ENCODE measurements at places on chromosomes 2 and 18. TPM values are rescaled to one million over a fixed set of nuclear protein-coding genes. Genes with fewer than 3 reads are reported as not detected.
A peak's percentile ranks its signal among the peaks of the same experiment; 100 is the strongest.

DNA sequence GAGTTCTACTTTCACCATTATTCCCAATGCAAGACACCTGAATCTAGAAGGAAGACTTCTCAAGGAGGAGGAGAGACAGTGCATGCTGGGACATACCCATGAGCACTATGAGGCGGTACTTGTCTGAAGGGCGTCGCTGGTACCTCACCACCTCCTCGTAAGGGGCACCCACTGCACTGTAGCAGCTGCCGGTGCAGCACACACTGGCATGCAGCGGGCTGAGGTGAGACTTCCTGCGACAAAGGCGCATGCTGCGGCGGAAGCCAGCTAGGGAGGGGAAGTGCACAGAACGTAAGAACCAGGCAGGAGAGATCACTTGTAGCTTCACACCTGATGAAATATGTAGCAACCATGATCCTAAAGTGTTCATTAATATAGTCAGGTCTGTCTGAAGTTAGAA lies 12.8 kb upstream of the TMEM237 start:
- no peak for DNase-seq

DNA sequence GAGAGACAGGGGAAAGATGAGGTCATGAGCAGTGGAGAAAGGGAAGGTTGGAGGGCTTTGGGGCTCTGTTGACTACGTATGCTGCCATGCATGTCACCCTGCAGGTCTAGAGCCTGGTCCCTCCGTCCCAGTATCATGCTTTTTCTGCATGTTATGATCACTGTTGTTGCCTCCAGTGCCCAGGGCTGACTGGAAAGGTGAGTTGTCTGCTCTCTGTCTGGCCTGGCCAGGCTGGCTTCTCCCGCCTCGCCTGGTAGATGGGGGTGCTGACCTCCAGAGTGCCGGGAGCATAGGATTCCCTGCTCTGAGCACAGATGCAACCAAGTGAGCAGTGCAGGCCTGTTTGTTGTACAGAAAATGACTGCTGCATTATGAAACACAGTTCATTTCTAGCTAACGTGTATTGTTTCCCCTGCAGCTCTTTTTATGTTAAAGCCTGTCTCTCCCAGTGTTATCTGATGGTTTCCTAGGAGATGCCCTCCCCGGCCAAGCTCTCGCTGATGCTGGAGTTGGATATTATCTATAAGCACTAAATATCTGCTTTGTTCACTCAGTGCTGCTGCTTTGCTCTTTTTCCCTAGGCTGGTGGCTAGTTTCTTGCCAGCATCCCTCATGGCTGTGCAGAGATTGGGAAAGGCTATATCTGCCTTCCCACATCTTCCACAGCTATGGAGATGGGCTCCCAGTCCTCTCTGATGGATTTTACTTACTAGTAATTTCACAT lies 158.2 kb downstream of the TDRD15 start:
- no peak for DNase-seq

- no peak for DNase-seq
Measured at GRCh38 chr18:75365837-75366236, 61.7 kb downstream of the SMIM21 start.

Gene TGFA
- polyA plus RNA-seq = 17.6 TPM

- DNase-seq = no peak
Measured at GRCh38 chr18:32441533-32441932, 29.1 kb downstream of the GAREM1 start.

DNA sequence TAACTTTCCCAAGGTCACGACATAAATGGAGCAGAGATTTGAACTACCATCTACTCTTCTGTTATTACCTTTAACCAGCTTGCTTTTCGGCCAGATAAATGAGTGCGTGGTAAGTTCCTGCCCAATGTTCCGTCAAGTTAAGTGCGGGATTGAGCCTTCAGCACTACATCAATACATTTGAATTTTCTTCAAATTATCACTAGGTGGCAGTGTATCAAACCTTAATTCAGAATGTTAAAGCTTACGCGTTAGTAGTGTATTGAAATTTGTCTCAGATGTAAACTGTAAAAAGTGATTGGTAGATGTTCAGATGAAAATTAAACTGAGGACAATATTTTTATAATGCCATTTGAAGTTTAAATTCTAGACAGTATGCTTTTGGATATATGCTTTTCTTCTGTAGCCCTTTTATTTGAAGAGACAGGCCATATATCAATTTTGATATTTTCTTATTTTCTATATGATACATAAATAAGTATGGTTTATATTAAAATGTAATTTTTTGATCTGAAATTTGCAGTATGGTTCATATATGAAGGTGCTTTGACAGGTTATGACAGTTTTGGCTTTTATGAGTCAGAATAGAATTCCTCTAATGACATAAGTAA lies 681.3 kb downstream of the ADCYAP1 start:
- DNase-seq = peak; percentile 7

DNA sequence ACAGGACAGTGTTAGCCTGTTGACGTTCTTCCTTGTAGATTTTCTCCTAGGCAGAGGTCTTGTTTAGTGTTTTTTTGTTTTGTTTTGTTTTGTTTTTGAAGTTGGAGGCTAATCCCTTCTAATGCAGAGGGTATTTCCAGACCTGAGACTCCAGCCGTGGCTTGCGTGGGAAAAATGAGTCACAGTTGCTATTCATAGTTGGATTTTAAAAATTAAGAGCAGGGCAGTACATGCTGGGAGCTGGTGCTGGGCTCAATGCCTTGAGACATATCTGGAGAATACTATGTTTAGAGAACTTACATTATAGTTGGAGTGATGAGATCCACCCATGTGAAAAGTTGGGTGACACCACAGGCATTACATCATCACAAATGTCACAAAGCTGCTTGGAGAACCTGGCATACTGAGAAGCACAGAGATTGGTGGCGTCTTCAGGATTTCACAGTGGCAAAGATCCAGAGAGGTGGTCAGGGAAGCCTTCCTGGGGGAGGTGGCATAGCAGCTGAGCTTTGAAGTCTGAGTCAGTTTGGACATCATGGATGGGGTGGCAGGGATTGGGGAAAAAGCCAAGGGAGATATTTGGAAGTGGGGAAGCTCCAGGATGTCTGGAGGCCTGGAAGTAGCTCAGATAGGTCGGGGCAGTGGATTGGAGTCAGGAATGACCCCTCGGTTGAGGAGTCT lies 249.4 kb downstream of the LOXHD1 start:
- DNase-seq = no peak

- DNase-seq = peak; percentile 25
Measured at GRCh38 chr2:171480908-171481307, 41.4 kb upstream of the CYBRD1 start.

GRCh38 chr2:464562-465309 lies 176.8 kb upstream of the ALKAL2 start:
- no peak for DNase-seq

DNA sequence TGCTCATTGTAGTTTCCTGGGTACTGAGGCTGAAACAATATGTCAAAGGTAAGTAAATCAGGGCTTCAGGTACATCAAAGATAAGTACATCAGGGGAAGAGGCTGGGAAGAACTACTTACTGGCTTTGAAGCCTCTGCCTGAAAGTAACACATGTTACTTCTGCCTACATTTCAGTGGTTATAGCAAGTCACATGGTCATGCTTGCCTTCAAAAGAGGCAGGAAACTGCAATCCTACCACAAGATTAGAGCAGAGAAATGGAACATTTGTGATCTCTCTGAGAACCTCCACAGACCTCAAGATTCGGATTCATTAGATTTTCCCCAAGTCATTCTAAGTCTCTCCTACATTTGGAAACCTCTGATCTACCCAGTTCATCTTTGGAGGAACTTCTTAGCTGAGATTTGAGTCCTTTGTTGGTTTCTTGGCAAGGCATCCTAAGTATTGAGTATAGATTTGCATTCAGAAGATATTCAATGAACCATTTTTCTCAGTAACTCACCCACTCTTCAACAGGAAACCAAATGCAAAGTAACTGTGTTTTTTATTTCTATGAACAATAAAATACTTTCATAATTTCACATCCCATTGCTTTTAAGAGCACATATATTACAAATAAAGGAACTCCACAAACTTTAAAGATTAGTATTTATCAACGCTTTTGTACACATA lies 48.5 kb upstream of the CCDC195 start:
- no peak for DNase-seq

DNA sequence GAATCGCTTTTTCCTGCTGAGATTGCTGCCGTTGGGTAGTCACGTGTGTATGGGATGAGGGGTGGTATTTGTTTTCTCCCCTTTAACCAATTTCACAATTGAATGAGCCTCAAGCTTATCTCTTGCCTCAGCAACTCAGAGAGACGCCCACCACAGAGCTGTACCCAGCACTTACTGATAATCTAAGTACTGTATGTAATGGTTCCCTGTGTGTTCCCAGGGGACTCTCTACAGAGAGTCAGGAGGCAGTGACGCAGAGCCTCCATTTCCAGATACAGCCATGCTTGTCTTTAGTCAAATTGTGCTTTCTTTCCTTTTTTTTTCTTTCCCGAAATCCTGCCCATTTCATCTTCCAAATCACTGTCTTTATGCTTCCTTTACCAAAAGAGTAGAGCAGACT lies 1102.1 kb upstream of the KLHL29 start:
- no peak for DNase-seq

DNA sequence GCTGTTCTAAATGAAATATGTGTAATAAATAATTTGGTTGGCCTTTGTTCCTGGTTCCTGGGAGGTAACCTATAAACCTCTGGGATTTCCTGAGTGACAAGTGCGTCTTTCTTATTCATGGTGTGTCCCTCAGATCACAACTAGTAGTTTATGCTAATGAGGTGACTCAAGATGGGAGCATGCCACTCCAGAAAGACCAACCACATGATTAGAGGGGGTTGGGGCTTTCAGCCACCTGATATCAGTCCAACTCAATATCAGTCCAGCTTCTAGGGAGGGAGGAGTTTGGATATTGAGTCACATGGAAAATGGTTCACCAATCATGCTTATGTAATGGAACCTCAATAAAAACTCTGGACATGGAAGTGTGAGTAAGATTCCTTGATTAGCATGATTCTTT lies 96.6 kb downstream of the QPCT start:
- DNase-seq = no peak

DNA sequence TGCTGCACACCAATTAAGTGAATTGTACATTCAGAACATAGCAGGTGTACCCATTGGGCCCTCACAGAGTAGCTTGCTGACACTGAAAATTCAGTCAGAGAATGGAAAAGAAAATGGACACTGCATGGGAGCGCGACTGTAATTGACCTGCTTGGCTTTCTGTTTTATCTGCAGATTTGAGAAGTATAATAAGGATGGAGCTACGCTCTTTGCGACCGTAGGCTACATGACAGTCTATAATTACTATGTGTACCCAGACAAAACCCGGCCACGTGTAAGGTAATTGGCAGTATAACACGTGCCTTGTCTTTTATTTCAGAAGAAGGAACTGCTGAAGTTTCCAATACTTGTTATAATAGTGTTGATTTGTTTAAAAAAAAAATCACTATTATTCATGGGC lies 33.5 kb upstream of the METAP1D start:
- no peak for DNase-seq

DNA sequence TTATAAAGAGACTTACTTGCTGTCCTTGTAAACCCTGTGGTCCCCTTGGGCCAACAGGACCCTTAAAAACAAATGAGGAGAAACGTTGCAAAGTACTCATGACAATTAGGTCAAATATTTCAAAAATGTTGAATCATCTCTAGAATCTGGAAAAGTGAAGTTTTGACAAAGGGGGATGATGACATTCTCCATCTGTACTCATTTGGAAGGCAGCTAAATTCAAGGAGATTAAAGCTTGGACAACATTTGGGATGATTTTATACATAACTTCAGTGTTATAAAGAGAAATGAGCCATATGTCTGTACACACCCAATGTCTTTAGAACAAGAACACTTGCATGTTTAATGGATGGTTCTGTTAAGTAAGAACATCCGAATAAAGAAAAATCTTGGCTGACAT lies 92.9 kb downstream of the COL5A2 start:
- DNase-seq = no peak

DNA sequence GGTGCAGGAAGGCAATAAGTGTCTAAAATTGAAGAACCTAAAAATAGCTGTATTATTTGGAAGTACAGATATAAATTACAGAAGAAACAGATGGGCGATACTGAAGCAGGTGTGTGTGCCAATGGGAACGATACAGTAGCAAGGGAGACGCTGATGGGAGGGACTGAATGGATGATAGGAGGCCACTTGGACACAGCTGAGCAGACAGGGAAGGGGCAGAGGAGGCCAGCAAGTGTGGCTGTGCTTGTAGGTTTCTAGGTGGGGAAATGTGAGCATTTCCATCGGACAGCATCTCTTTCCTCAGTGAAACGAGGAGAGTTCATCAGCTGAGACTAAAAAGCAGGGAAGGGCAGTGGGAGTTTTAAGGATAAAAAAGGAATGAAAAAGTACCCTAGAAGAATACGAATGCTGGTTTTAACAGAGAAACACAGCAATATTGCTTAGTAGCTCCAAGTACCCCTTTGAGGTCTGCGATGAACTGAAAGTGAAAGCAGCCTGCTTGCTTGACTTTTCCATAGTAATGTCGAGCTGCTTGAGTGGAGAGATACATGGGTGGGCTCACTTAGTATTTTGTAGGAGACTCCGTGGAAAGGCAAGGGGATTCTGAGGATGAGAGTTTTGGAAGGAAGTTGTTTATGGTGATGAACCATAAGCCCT lies 91.7 kb upstream of the EPC2 start:
- DNase-seq = no peak

GRCh38 chr2:46367286-46367685 lies 70.1 kb downstream of the EPAS1 start:
- no peak for DNase-seq

GRCh38 chr18:74828200-74828599 lies 230.5 kb downstream of the ZNF407 start:
- DNase-seq = no peak

DNA sequence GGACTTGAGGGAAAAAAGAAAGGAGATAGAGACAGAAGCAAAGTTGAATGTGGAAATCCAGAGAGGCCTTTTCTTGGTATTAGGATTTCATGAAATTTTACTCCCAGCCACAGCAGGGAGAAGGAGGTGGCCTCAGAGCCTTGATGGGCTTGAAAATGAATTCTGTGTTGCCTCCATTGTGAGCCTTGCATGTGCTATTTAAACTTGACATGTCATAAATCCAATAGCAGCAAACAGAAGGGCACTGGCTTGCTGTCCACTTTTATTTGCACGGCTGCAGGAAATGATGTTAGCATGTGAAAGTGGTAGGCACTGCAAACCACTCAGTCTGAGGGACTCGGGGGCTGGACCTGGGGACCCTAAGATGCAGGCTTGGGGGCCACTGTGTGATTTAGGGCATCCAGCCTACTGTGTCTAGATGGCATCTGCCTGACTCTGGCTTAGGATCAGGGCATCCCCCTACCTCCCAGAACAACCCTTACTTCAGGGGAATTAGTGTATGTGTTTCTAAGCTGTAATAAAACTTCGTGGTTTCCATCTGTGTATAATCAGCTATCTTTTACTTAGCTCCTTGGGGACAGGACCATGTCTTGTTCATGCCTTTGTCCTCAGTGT lies 139.1 kb upstream of the SKOR2 start:
- no peak for DNase-seq

- DNase-seq = no peak
Measured at GRCh38 chr2:213640738-213641425, 356.6 kb downstream of the SPAG16 start.

Gene FBLN7
- 13.2 TPM for polyA plus RNA-seq

Gene ANKRD23
- 2.9 TPM for polyA plus RNA-seq

GRCh38 chr18:79784071-79784913 lies 13.4 kb upstream of the KCNG2 start:
- DNase-seq = no peak

Gene ITGB6
- 19.6 TPM for polyA plus RNA-seq
